ENCODE measurements at places on chromosomes 12 and 14. TPM values are rescaled to one million over a fixed set of nuclear protein-coding genes. Genes with fewer than 3 reads are reported as not detected.

DNA sequence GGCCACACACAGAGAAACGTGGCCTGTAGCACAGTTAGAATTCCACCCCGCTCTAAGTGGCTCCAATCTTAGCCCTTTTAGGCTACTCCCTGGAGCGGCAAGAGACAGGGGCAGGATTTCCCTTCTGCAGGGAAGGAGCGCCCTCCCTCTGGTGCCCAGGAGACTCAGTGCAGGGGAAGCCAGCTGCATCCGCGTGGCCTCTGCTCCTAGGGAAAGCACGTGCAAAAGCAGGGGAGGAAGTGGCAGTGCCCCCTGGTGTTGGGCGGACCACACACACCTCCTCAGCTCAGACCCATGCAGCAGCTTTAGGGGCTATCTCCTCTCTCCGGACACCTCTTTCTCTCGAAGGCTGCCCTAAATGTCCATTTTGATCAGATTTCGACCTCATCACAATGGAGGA is 50.0 kb downstream of the SPRING1 start:
- DNase-seq: peak; percentile 63

The CACNA1C gene
- 0.03 TPM for polyA plus RNA-seq

DNA sequence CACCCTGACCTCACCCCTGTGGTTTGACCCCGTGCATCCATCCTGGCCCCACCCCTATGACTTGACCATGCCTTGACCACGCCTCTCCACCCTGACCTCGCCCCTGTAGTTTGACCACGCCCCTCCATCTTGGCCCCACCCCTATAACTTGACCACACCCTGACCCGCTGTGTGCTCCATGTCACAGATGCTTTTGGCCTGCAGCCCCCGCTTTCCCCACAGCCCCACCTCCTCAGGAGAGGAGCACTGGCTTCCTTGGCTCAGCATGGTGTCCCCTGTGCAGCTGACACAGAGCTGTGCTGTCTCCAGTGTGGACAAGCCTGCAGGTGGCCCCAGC is 269.9 kb upstream of the SFSWAP start:
- no peak for DNase-seq

DNA sequence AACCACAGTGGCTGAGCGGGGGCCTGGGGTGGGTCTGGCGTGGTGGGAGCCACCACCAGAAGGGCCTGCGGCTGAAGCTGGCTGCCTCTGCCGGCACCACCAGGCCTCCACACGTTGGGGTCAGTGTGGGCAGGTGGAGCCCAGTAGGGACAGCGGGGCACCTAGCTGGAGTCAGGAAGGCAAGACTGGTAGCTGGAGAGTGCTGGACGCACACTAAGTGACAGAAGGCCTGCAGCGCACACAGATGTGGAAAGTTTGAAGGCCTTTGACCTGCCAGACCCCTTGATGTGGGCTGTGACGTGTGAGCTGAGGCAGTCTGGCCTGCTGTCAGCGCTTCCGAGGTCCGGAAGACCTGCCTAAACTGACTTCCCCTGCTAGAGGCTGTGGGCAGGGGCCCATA is 26.3 kb downstream of the RIN3 start:
- DNase-seq: no peak

The KRT82 gene
- not detected for polyA plus RNA-seq

The HRK gene
- 1.8 TPM for polyA plus RNA-seq

GRCh38 chr12:130816097-130816496 is 23.0 kb downstream of the STX2 start:
- no peak for DNase-seq

- peak; percentile 50 for DNase-seq
Observed at GRCh38 chr12:53739214-53740129, 12.2 kb upstream of the CALCOCO1 start.

GRCh38 chr12:11026118-11026517 is 3.7 kb upstream of the TAS2R19 start:
- DNase-seq: no peak

DNA sequence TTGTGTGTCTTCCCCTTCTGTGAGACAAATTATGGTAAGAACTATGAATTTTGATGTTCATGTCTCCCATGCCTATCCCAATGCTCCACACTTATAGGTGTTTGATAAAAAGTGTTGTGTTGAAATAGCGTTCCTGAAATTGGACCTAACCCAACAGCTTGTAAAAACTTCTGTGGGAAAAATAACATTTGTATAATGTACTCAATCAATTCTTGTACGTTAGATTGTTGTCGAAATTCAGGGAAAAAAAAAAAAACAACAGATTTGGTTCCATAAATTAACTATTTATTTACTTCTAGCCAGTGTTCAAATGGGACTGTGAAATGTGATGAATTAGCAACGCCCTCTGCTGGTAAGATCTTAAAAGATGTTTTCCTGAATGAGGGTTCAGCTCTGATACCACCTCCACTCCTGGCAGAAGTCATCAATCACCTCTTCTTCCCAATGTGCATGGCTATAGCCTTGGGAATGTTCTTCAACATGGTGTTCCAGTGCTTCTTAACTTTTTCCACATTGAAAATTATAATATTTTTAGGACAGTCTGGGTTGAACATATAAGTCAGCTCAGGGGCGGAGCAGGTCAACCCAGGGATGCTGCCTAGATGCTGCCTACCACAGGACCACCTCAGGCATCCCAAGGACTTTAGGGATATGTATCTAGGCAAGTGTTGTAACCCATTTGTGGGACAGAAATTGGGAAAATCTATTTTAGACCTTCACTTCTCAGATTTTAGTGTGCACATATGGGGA is 170.6 kb downstream of the OTOGL start:
- DNase-seq: peak; percentile 35

The PTPN21 gene
- polyA plus RNA-seq: not detected

DNA sequence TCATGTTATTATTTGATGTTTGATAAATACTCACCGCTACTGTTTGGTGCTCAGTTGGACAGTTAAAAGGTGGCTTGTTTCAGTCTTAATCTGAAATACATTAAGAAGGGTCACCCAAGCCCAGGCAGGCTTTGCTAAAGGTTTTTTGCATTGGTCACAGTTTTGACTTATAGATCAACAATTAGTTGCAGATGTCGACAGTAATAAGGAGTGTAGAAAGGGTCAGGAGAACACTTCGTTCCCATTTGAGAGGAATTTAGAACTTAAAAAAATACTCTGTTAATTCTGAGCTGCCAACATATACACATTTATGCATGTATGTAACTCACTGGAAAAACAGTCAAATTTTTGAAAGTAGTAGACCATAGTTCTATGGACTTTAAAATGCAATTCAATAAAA is 130.3 kb downstream of the TMEM30B start:
- no peak for DNase-seq

DNA sequence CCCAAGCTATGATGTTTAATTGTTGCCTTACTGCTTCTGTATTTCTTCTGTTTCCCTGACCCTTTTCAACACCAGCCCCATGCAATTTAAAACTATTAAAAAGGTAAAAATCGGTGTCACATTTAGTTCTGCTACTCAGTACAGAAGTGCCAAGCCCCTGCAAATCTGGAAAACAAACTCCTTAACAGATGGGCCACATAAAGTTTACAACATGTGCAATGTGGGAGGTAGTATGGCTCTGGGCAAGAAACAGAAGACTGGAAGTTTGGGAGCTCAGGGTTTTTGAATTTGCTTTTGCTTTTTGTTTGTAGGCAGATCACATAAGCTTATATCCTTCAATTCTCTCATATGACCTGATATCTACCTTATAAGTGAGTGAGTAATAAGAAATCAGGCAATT is 404.0 kb upstream of the ATP2B1 start:
- no peak for DNase-seq

GRCh38 chr12:57127726-57128518 is at the start of gene LRP1:
LRP1 (plus strand) TSS chr12:57128483; CDS start chr12:57128965, 482 bp downstream.
- DNase-seq: peak; percentile 83

DNA sequence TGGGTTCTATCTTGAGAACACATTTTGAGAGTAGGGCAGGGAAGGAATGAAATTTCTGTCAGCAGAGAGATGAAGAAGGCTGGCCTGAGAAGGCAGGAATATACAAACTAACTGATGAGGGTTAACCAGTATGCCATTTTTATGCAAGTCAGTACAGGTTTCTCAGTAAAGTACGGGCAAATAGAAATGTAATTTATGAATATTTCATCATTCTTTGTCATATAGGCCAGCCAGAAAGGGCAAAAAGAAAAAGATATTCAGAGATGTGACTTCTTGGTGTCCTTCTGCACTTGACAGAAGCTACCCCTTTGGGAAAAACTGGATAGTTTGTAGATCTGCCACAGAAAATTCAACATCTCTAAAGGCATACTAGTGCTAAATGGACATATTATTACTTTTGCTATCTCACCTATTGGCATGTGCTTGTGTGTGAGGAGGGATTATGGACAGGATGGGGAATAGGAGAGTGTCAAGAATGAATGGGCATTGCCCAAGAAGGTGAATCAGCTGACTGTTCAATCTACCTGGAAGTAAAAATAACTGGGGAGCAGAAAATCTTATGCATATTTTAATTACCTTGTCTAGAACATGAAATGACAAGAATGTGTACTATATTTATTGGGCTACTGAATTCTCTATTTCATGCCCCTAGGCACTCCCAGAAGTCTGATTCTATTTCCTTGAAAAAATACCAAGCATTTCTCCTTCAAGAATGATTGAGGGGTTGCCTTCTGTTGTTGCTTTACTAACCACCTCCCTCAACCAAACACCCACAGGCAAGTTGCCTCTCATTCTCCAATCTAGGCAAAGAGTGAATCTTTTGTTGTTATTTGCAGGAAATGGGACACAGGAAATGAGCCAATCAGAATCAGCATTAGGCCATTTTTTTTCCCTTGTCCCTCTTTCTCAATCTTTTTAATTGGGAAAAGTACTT is 175.1 kb upstream of the SLC38A2 start:
- DNase-seq: no peak

DNA sequence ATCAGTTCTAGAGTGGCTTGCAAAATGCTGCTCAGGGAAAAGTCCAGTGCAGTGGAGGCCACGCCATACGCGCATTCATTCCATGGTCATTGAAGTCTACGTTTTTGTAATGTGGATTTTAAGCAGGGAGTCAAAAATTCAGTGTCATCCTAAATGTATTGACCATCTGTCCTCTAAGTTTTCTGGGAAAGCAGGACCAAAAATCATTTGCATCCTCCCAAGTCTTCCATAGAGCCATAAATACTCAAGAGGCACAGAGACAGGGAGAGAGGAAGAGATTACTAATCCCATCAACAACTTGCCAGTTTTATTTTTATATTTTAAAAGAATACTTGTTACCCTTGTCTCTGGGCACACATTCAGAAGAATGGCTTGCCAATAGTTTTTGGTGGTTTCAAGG is 36.9 kb downstream of the RHOJ start:
- DNase-seq: no peak

DNA sequence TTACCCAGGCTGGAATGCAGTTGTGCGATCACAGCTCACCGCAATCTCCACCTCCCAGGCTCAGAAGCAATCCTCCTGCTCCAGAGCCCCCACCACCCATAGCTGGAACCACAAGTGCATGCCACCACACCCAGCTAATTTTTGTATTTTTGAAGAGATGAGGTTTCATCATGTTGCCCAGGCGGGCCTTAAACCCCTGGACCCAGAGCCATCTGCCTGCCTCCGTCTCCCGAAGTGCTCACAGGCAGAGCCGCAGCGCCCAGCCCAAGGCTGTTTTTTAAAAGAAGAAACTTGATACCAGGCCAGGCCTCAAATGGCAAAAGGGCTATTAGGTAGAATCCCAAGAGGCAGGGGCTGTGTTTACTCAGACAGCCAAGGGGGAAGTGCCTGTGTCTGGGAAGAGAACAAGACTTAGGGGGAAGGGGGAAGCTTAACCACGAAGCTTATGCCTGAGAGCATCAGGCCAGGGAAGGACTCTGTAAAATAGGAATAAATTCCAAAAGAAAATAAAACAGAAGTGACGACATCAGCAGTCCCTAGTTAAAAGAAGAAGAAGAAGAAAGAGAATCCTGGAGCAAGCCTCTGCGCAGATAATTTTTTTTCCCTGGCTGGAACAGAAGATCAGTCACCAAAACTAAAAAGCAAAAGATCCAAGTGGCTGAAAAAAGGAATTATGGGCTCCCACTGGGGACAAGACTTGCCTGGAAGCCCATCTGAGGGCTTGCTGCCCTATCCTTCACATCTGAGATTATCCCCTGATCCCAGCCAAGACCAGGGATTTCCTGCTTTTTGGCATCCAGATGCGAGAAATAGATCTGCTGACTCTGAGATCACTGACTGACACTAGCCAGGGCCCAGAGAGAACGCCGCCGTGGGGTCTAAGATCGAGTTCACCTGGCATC is 170.5 kb downstream of the NDUFA12 start:
- DNase-seq: no peak

DNA sequence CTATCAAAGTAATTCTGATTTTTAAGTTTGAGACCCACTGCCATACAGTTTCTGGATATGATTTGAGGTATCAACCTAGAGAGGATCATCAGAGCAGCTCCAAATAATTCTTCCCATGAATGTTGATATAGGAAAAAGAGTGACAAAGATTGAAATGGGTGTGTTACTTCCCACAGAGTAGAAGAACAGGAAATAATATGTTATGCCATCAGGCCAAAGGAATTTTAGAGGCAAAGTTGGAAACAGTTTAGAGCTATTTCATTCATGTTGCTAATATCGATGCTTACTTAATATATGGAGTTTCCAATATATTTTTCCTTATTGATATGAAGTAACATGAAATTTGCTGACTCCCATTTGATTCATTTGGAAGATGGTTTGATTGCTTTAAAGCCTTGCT is 8.9 kb upstream of the MSRB3 start:
- no peak for DNase-seq

- no peak for DNase-seq
Observed at GRCh38 chr12:7583471-7583870, 79.9 kb upstream of the CD163 start.

DNA sequence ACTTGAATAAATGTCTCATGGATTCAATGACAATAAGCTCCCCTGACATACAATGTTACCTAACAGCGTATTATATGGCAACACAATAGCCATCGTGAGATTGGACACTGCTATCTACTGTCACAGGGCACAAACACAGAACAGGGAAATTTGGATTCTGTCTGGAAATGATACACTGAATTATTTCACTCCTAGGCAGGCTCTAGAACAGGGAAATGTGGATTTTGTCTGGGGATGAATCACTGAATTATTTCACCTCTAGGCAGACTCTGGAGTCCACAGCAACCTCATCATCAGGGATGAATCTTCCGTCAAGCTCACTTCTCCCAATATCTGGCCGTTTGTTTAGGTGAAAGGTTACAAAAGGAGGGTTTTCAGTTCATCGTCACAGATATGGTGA is 288.8 kb downstream of the TMEM132D start:
- DNase-seq: no peak

- DNase-seq: no peak
Observed at GRCh38 chr14:44412858-44413569, 94.1 kb downstream of the FSCB start.
